T-helper 22 cell (primary cell): ENCODE measurements at places on chromosomes 3 and 15.

DNA sequence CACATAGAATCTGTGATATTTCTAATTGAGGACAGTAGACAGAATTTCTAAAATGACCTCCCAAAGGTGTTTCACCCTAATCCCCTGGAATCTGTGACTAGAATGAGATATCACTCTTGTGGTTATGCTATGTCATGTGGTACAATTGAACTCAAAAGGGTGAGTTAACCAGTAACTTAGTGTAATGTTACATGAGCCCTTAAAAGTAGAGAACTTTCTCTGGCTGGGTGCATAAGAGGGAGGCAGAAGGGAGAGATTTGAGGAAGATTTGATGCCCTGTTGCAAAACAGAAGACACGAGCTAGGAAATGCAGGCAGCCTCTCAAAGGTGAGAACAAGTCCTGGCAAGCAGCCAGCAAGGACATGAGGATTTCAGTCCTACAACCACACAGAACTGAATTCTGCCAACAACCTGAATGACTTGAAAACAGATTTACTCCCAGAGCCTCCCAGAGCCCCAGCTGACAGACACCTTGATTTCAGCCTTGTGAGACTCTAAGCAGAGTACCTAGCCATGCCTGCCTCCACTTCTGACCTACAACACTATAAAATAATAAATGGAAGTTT, 160.3 kb downstream of the MTHFS start:
- no peak for DNase-seq

- no peak for DNase-seq
Measured at GRCh38 chr3:49454458-49454857, 15.6 kb upstream of the DAG1 start.

DNA sequence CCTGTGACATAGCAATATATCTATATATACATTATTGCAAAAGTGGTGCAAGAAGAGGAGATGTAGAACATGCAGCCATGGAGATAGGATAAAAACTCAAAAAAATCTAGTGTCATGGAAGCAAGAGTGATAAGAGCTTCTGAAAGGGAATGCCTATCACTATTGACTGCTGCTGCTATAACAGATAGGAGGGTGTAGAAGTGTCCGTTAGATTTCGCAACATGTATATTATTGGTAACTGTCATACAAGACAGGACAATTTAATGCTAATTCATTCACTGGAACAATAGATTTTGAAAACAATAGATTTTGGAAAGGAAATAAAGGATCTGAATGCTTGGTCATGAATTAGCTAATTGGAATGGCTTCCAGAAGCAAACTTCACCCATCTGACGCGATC, 224.5 kb downstream of the ZNF385D start:
- no peak for DNase-seq

DNA sequence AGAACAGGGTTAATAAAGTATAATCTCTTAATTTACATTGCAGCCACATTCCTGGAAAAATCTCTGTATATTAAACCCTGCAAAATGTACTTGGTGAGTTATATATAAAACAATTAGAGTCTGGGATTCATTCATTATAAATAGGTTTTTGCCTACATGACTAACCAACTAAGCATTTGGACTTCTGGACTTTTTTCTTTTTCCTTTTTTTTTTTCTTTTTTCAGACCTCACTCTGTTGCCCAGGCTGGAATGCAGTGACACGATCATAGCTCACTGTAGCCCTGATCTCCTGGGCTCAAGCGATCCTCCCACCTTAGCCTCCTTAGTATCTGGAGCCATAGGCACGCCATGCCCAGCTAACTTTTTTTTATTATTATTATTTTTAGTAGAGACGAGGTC, 4.5 kb downstream of the DNAJC13 start:
- no peak for DNase-seq

DNA sequence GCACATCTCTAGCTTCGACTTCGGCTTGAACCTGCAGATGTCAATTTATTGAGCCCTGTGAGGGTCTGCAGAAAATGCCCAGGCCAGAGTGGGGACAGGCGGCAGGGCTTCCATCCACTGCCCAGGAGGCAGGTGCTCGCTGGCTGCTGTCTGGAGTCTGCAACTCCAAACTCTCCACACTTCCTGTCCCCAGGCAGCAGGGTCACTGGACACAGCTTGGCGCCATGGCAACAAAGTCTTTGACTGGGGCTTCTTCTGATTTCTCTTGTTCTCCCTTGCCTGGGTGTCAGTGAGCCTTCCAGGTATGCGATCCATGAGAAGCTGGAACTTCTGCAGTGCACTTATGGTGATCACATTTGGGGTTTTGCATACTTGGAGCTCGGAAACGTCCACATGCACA, 33.5 kb downstream of the SV2B start:
- no peak for DNase-seq

GRCh38 chr3:17687566-17687965, 54.9 kb downstream of the TBC1D5 start:
- DNase-seq = no peak

DNA sequence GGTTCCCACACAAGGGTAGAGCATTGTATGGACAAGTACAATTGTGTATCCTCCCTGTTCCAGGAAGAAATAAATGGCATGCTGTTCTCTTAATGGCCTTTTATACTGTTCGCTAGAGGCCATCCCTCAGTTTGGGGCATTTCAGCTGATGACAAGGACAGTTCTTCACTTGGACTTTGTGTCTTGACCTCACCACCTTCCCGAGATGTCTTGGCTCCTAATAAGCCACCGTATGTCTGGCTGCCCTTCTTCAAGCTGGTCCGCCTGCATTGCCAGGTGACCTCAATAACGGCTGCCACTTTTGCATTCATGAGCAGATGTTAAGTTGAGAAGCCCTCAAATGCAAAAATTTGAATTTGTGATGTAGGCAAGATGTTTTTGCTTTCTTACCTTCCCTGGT, 24.1 kb downstream of the ZBTB38 start:
- no peak for DNase-seq

GRCh38 chr3:55097441-55097840, 169.6 kb upstream of the LRTM1 start:
- DNase-seq = no peak

DNA sequence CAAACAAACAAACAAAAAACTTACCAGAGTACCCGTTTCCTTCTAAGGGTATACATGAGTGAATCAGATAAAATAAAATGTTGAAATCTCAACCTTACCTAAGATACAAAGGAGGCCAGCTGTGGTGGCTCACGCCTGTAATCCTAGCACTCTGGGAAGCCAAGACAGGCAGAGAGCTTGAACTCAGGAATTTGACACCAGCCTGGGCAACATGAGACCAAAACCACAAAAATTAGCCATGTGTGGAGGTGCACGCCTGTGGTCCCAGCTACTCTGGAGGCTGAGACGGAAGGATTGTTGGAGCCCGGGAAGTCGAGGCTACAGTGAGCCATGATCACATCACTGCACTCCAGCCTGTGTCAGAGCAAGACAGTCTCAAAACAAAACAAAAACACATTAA, 11.0 kb upstream of the FAM219B start:
- DNase-seq = no peak

DNA sequence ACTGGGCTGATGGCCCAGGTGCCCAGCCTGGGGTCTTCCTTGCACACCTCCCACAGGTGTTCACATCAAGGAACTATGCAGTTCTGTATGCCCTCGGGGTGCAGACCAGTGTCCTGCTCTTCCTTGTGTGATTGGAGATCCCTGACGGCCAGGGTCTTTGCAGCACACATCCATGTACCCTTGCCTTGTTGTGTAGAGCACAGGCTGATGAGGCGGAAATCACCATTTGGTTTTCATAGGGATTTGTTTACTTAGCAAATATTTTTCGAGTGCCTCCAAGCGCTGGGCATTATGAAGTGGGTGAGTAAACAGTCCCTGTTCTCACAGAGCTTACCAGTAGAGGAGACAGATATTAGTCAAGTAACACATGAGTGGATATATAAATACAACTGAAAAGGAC, 209.3 kb upstream of the UMPS start:
- no peak for DNase-seq

DNA sequence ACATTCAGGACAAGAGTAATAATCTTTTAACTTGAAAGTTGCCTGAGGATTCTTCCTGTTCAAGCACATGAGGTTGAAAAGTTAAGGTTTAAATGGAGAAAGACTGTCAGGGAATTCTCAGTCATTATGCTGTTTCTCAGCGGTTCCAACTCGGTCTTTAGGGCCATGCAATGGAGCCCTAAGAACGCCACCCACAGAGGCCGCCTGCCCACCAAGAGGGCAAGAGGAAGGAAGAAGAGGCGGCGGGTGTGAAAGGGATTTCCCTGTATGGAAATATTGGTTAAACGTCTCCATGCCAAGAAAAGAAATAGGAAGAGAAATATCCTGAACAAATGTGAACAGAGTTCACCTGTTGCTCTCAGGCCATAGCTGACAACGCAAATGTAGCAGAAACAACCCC, 234.4 kb downstream of the OCA2 start:
- no peak for DNase-seq

GRCh38 chr3:136114421-136114820, 81.7 kb downstream of the MSL2 start:
- DNase-seq = no peak

- no peak for DNase-seq
Measured at GRCh38 chr3:12791430-12791829, 5.0 kb upstream of the CAND2 start.

GRCh38 chr3:169607949-169608348, 55.6 kb downstream of the MECOM start:
- no peak for DNase-seq

DNA sequence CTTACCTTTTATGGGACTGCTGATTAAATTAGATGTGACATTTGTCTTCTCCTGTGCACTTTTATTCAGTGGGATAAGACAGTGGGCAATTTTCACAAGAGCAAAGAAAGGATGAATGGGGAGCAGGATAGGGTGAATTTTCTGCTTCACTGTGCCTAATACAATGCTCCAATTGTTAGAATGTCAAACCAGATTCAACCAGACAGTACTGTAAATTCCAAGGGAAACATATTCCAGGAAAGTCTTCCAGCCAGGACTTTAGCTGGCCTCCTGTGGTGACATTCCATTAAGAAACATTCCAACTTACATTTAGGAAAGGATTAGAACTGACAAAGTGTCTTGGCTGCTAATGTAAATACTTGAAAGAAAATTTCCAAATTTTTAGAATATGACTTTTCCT, 100.1 kb upstream of the PROK2 start:
- no peak for DNase-seq

DNA sequence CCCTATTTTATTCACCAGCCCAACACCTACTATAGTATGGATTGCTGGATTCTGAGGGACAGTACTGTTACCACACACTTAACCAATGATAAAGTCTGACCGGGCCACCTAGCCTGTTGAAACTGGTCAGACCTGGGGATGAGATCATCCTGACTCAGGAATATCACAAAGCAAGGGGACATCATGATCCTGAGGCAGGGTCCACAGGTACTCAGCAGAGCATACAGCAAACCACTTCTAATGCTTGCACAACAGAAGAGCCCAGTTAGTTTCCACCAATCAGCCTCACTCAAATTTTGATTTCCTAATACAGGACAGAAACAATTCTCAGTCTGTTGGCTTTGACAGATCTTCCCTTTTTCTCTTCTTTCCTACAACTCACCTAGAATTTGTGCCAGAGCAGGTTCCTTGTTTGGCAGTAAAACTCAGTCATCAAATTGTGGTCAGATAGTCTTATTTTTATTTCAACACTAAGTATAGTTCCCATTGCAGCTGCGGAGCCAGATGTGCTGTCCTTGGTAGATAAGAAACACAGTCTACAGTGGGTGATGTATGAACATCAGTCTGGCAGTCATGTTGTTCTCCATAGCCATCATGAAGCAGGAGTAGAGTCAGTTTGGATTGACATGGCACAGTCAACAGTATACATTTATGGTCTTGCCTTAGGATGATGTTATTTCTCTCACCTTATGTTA, 90.1 kb upstream of the PRR23C start:
- DNase-seq = no peak

DNA sequence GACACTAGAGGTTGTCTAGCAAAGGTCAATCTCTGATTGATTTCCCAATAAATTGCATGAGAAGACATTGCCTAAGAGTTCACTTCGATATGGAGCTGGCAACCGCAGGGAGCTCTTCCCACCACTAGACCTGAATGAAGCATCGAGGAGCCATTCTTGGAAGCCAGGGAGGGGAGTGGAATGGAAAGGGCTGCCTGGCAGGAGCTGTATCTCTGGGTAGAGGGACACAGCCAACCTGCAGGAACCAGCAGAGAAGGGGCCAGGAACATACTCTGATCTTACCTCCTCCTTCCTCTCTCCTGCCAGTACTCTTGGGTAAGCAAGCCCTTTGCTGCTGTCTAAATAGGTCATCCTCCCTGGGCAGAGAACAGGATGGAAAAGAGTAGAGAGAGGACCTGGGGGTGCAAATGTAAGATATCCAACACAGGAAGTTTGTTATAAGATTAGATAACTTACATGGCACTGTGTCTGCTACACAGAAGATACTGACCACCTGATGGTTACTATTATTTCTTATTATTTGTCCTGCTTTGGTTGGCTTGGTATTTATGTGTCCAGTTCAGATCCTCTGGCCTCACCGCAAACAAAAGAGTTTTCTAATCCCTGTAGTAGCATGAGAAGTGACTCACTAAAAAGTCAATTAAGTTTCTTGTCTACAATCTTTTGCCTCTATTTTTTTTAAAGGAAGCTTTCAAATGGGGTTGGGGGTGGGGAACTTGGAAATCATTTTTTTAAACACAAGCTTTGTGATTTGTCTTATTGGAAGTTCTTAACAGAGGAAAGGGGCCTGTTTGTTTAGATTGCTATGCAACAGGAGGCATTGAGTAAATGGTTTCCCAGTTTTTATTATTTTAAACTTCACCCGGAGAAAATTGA, 156.7 kb upstream of the TSC22D2 start:
- no peak for DNase-seq

DNA sequence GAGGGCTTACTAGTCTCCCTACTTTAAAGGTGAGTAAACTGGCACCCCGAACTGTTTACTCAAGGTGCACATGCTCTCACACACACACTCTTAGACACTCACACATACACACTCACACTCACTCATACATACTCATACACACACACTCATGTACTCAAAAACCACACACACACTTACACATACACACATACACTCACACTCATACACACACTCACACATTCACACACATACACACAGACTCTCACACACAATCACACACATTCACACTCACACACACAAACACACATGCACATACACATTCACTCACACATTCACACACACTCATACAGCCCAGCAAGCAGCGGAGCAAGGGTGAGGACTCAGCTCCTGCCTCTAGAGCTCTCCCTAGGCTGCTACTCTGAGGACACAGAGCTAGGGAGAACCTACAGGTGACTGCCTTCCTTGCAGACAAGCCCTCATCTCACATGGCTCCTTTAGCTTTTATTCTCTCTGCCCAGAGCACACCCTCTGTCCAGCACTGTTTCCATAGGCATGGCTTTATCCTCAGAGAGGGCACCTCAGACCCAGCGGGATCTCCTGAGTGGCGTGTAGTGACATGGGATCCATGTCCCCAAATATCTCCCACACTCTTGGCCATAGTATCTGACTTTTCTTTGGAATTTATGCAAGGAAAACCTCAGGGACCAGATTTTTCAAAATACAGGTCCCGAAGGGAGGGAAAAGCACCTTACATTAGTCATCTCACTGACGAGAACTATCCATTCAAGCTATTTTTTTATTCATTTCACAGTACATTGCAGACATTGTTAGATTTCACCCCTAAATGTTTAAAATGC, 26.2 kb upstream of the ATG7 start:
- no peak for DNase-seq

- no peak for DNase-seq
Measured at GRCh38 chr3:71466483-71466882, 117.0 kb downstream of the FOXP1 start.
